Activated CD4-positive, alpha-beta T cell treated with anti-CD3 and anti-CD28 coated beads, Interleukin-2, amount 50 U/mL, for 1 hour (primary cell): ENCODE measurements at places on chromosomes 6 and 20.

DNA sequence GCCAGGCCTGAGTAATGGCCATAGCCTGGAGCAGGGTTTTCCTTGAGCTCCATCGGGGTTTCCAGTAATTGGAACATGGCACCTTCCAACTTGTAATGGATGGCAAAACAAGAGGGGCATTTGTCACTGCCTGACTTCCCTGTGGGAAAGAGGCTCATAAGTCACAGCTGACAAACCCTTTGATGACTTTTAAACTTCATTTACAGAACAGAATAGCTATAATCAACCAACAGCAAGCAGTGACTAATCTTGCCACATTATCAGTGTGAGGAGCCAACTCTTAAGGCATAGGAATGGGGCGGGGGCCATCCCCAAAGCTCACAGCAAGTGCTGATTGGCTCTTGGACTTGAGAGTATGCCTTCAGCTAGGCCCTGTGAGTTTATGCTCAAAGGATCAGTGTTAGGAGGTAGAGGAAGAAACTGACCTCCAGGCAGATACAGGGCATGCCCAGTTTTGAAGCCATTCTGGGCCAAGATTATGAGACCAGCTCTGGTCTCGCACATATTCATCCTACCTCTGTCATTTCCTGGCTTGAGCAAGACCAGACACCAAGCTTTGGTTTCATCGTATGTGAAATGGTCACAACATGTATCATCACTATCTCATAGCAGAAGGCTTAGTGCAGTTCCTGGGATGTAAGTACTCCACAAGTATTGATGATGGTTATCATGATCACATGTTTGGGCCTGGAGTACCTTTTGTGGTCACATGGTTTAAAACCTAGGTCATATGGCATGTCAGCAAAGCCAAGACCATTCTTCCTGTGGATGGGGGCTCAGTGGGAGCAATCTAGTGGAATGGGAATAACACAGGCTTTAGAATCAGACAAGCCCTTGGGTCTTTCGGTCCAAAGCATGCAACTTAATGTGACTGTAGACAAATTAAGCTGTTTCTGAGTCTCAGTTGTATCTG is 49.2 kb downstream of the EIF2S2 start:
- DNase-seq = no peak

DNA sequence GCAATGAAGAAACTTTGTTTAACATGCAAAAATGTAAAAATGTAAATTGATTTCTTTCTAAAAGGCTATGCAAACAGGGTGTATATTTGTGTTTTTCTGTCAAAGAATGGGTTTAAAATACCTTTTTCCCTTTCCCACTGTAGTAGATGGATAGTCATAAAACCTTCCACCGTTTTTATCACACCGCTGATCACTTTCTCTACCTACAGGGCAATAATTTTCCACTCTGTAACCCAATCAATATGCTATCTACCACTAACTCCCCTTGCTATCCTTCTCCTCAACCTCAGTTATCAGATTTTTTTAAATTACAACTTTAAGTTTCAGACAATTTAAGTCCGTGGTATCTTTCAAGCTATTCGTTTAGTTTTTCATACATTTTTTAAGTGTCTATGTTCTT is 91.4 kb upstream of the ARID1B start:
- no peak for DNase-seq

DNA sequence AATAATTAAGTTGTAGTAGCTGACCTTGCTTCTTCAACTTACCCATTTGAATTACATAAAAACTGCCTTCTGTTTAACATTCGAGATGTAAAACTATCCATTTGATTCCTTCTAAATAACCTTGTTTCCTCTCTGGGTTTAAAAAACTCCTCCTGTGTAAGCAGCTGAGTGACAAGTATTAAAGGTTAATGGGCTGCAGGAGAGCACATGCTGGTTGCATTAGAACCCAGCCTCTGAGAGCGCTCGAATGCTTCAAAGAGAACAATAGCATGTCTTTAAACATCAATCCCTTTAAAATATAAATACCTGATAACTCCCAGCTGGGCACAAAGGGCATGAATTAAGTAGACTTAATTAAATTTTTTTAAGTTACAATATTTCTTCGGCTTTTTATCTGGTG is 215.8 kb downstream of the EYA4 start:
- no peak for DNase-seq

DNA sequence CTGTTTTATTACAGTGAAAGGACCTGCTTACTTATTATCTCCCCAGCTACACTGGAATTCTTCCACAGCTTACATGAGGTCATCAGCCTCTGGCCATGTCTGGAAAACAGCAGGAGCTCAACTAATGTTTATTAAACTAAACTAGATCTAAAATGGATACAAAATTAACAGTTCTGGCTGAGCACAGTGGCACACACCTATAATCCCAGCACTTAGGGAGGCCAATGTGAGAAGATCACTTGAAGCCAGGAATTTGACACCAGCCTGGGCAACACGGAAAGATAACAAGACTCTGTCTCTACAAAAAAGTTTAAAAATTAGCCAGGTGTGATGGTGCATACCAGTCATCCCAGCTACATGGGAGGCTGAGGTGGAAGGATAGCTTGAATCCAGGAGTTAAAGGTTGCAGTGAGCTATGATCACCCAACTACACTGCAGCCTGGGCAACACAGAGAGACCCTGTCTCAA is 220.8 kb upstream of the MARCKS start:
- DNase-seq = no peak

DNA sequence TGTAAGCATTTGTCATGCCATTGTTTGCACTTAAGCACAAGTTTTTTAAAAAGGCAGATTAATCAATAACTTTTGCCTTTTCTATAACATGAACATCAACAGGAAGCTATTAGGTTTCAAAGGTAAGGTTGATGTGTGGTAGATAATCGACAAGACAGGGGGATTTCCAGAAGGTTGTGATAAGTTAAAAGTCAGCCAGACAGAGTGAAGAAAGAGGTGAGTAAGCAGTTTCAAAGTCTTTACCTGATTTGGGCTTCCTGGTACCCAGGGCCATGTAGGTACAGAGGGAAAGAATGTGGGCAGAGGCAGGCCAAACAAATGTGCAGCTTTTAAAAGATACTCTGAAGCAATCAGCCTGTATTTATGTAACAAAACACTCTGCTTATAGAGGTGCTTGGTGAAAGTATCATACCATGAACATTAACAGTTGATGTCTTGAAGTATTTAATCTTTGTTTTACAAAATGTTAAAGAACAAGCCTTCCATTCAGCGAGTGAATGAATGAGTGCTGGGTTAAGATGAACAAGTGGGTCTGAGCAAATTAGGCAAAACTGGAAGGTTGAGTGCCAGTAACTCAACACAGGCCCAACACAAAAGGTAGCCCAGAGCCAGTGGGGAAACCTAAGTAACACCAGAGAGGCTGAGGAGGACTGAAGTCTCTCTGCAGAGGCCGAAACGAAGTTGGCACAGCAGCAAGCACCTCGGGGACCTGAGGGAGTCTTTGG is 60.2 kb downstream of the LRRC1 start:
- DNase-seq = no peak

DNA sequence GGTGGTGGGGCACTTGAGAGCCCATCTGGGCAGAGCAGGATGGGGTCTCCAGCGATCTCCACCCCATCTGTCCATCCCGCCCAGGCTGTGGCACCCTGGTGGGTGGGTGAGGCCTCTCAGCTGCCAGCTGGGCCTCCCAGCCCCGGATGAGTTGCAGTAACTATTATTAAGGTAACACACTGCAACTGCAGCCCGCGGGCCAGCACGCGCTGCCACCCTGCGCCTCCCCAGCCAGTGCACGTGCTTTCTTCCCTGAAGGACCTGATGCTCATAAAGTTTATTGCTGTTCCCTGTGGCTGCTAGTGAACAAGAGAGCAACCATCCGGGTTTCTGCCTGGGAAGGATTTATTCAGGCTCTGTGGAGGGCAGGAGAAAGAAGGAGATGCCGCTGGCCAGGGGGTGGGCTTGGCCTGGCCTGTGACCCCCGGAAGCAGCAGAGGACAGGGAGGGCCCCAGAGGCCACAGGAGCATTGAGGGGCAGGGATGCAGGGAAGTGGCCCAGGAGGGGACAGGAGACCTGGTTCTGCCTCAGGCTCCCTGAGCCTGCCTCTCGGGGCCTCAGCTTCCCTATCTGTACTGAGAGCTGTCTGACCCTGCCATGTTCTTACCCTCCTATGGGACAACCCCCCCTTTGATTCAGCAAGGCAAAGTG is 1.7 kb downstream of the IP6K3 start:
- DNase-seq = no peak

GRCh38 chr6:149642829-149643580 is 5.5 kb downstream of the KATNA1 start:
- no peak for DNase-seq

DNA sequence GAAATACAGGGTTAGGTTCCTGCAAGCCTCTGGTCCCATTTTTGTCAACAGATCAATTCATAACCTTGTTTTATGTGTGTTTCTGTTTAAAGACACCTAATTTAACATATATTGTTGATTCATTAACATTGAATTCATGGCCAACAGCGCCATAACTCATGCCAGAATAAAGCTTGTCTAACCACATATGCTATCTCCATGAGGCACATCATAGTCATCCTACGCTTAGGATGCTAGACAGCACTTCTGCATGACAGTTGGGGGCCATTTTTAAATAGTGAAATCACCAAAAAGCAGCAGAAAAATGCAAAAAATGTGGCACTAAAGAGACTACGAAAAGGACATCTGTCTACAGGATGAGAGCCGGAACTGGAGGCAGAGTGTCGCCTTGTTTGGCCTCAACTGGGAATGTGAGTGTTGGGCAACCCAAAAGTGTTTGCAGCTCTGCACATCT is 37.9 kb downstream of the TRAM2 start:
- DNase-seq = no peak

- no peak for DNase-seq
Measured at GRCh38 chr6:5706124-5707033, 300.3 kb downstream of the NRN1 start.

DNA sequence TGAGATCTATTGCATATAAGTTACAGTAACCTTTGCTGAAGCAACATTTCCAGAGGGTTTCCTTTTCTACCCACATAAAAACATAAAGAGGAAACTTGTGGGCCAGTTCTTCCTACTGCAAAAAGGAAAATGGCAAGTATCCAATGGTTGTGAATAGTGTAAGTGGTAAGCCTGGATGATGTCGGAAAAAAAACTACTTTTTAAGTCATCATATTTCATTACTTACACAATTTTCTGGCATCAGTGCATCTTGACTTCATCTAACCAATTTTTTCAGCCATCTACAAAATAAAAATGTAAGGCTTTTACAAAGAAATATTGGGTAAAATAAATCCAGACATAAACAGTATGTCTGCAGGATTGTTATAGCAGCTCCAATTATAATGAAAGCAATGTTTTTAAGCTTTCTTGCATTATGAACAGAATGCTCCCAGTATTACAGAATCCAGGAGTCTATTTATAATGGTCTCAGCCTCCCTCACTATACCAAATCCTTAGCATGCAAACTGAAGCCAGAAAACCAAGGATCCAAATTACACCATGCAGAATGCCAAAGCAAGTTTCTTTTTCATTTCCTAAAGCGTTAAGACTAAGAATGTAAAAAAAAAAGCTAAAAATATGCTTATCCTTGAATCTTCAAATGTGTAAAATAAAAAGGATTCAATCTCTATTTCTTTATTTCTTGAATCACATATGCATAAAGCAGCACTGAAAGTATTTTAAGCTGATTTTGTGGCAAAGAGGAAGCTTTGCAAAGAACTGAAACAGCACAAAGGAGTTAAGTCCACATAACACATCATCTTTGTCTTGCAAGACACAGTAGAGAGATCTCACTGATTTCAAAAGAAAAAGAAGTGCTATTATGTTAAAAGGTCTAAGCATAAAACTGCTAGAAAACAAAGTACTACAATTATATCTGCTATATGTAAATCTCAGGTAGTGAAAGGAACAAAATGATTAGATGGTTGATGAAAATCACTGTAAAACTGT is 126.8 kb upstream of the HMGCLL1 start:
- DNase-seq = no peak

DNA sequence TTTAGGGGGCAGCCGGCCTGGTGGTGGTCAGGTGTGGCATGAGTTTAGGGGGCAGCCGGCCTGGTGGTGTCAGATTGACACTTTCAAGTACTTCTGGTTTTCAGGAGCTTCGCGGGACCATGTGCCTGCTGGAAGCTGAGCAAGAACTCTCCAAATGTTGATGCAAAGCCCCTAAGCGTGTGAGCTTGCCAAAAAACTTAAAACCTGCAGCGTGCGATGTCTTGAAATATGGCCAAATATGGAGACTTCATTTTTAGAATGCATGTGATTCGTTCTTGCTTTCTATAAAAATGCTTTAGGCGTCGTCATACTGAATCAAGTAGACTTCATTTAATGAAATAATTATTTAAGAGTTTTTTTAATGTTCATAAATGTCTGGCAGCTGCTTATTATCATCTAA is 149.4 kb downstream of the SMOC2 start:
- no peak for DNase-seq

GRCh38 chr6:144223686-144224085 is 61.4 kb upstream of the UTRN start:
- no peak for DNase-seq

DNA sequence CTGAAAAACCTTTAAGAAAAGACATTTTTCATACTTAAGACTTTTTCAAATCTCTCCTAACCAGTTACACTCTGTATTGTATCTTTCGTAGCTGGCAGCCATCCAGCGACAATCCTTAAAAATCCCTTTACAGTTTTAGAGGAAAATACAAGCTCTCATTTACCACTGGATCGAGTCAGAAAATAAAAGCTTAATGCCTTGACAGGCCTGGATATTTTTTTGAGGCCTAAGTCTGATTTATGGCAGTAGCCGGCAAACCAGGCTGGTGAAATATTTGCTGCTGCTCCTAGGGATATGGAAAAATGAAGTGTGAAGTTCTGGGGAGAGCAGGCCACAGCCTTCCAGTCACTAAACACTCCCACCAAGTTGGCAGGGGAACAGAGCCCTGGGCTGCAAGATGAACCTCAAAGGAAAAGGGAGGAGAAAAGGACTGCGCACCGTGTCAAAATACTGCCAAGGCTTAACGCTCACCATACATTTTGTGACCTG is 213.0 kb upstream of the SUPT3H start:
- DNase-seq = no peak

DNA sequence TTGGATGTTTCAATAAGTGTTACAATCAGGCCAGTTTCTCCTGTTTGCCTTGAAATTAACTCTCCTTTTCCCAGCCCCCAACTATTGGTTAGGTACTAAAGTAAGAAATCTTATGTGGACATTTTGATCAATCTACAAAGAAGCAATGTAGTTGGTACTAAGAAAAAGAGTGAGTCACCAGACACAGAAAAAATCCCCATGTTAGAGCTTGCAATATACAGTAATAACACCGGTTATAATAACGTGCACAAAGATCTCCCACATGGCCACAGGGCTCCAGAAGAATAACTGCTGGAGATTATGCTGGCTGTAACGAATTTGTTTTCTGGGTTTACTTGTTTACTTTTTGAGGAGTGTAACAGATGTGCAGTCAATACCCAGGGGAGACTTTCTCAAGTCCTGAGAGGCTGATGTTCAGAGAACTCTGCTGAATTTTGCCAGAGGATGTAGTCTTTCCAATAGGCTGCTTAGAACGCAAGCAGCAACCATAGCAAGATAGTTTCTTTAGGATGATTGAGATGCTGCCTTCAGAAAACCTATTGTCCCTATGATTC is 166.2 kb upstream of the SPACA1 start:
- no peak for DNase-seq
